Stimulated activated CD4-positive, alpha-beta T cell treated with anti-CD3 and anti-CD28 coated beads, TNF-alpha, amount 100 ng/mL, for 24 hours (primary cell): ENCODE measurements at places on chromosomes 12 and 14.

- DNase-seq, result no peak
Observed at GRCh38 chr12:57836442-57837375, 9.8 kb downstream of the CTDSP2 start.

- no peak for DNase-seq
Observed at GRCh38 chr12:56947633-56948456, 9.6 kb downstream of the RDH16 start.

GRCh38 chr12:132619386-132620112, 973 bp downstream of the P2RX2 start:
- DNase-seq, result no peak

DNA sequence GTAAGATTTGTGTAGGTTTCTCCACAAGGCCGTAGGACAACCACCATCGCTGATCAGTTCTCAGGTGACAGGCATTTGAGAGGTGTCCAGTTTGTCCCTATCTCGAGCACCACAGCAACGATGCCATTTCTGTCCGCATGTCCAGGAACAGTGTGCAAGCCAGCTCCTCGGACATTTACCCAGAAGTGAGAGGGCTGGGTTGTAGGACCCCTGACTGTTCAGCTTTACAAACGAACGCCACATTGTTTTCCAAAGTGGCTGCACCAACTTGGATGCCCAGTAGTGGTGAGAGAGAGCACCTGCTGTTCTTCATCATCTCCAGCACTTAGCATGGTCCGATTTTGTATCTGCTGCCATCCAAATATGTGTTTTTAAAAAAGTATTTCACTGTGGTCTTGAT, 38.6 kb downstream of the CYP46A1 start:
- no peak for DNase-seq

GRCh38 chr14:32366256-32366879, 37.3 kb downstream of the AKAP6 start:
- no peak for DNase-seq

GRCh38 chr12:19847294-19848059, 408.2 kb downstream of the AEBP2 start:
- no peak for DNase-seq

GRCh38 chr14:65606460-65606859, 193.9 kb downstream of the FUT8 start:
- no peak for DNase-seq

- DNase-seq, result no peak
Observed at GRCh38 chr14:56482310-56482911, 97.2 kb upstream of the TMEM260 start.

DNA sequence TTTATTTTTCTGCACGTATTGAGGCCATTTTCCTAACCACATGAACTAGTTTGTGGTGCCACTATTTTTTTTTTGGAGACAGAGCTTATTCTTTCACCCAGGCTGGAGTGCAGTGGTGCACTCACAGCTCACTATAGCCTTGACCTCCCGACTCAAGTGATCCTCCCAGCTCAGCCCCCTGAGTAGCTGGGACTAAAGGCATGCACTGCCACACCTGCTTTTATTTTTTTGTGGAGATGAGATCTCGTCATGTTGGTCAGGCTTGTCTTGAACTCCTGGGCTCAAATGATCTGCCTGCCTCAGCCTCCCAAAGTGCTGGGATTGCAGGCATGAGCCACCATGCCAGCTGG, 60.1 kb downstream of the DIP2B start:
- DNase-seq, result no peak

DNA sequence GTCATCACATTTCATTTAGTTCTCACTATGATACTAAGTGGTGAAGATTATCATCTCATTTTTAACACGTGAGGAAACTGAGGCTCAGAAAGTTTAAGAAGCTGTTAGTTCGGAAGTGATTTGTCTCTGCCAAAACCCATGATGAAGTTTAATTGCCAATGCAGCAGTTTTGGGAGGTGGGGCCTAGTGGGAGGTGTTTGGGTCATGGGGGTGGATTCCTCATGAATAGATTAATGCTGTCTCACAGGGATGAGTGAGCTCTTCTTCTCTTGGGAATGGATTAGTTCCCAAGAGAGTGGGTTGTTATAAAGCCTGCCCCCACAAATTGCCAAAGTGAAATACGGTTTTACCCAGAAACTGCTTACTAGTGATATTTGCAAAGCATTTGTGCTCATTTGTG, 91.5 kb upstream of the IGF1 start:
- no peak for DNase-seq

DNA sequence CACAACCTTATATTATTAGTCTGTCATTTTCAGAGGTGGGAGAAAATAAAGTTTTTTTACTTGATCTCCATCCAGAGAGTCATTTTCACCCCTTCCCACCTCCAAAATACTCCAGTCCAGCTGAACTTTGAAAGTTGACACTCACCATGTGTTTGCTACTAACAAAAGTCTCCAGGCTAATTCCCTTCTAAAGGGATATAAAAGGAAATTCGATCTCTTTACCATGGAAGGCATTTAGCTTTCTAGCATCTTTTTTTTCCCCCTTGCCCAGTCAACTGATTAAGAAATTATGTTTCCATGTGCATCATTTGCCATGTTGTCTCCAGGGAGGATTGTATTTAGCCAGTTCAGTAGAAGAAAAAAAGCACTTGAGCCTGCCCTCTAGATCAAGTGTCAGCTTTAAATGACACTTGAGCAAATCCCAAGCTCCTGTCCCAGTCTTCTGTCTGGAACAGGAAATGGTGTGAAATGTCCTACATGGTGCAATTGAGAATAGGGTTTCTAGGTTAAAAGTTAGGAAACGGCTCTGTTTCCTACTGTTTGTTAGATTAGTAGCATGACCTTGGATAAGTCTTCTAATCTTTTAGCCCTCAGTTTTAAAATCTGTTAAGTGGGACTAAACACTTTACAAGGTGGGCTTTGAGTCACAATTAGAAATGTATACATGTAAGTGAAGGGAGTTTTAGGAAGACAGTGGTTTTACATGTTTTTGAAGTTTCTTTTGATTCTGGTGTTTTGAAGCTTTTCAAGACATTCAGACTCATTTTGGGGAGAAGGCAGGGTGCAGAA, 67.2 kb downstream of the GNS start:
- no peak for DNase-seq

DNA sequence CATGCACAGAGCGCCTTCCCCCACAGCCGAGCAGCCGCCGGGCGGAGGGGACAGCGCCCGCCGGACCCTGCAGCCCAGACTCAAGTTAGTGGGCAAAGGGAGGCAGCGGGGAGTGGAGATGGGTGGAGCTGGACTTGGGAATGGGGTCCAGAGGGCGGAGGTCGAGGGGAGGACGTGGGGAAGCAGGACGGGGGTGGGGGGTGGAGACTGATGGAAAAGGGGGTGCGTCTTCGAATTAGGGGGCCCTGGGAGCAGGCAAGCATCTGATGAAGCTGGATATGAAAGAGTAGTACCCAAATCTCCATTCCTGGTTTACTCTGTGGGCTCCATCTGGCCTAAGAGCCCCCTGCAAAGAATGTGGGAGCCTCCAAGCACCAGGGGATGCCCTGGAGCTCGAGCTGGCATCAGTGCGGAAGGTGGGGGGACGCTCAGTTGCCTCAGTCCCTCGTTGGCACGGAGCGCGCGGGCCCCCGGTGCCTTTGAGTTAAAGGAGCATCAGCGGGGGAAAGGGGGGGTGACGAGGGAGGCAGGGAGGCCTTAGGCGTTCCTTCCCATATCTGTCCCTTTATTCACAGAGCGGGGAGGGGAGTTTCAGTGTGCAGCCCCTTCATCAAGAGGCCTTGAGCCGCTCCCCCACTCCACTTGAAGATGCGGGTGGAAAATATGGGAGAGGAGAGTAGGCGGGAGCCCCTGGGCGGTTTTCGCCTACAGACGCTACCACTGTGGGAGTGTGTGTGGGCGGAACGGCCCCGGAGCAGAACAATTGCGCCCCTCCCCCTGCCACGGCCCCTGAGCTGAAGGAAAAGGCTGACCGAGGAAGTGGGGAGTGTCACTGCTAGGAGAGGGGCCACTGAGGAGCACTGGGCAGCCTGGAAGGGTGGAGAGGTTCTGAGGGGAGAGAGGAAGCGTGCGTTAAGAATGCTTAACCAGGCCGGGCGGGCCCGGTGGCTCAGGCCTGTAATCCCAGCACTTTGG, 644 bp downstream of the NAB2 start:
- no peak for DNase-seq

- no peak for DNase-seq
Observed at GRCh38 chr12:3304436-3305165, 186.4 kb upstream of the PRMT8 start.

GRCh38 chr12:4984971-4985370, 58.7 kb upstream of the KCNA5 start:
- DNase-seq, result no peak

- no peak for DNase-seq
Observed at GRCh38 chr12:132502149-132502881, 12.4 kb downstream of the FBRSL1 start.

DNA sequence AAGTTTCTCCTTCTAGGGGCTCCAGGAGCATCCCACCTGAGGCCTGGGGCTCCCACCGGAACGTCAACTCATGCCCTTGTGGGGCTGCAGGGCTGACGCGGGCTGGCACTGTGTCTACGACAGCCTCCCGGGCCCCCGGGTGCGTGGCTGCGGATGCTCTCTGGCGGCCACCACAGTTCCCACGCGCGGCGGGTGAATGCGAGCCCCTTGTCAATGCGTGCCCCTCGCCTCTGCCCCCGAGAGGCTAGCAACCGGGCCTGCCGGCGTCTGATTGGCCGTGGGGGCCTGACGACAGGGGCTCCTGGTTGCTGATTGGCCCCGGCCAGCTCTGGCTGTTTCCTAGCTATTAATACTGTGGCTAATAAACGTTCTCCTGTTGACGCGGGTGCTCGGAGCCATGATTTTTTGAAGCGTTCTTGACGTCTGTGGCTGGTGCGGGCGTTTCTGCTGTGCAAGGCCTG, 1.8 kb upstream of the MEG3 start:
- DNase-seq, result no peak

- DNase-seq, result no peak
Observed at GRCh38 chr14:92832137-92832700, 38.1 kb downstream of the GOLGA5 start.

- no peak for DNase-seq
Observed at GRCh38 chr12:98449584-98449983, 65.8 kb upstream of the TMPO start.

- DNase-seq, result no peak
Observed at GRCh38 chr12:25904442-25904841, 54.0 kb upstream of the RASSF8 start.

DNA sequence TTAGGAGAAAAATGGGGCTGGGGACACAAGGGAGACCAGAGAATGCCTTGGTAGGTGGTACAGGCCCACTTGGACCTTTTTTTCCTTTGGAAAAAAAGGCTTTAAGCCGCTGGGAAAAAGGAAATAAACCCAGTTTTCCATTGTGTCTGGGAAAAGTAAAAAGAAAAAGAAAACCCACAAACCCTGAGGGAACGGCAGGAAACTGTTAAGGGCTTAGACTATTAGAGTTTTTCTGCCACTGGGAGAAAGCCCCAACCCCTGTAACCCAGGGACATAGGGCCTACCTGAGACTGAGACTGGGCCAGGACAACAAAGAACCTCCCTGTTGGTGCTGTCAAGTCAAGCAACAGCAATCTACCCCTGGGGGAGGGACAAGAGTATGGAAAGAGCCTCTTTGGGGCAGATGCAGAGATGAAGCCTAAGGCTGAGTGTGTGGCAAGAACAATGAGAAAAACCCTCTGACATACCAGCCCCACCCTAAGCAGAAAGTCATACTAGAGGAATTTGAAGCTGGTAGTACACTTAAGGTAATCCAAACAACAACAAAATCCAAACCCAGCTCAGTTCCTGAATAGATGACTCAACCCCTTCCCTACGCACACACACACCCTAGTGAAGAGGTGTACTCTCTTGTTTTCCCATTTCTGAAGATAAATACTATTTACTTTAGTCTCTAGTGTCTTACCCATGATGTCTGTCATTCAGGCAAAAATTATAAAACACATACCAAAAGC, 22.8 kb downstream of the ATF1 start:
- DNase-seq, result no peak

- DNase-seq, result no peak
Observed at GRCh38 chr12:3132636-3133404, 55.6 kb downstream of the TSPAN9 start.

DNA sequence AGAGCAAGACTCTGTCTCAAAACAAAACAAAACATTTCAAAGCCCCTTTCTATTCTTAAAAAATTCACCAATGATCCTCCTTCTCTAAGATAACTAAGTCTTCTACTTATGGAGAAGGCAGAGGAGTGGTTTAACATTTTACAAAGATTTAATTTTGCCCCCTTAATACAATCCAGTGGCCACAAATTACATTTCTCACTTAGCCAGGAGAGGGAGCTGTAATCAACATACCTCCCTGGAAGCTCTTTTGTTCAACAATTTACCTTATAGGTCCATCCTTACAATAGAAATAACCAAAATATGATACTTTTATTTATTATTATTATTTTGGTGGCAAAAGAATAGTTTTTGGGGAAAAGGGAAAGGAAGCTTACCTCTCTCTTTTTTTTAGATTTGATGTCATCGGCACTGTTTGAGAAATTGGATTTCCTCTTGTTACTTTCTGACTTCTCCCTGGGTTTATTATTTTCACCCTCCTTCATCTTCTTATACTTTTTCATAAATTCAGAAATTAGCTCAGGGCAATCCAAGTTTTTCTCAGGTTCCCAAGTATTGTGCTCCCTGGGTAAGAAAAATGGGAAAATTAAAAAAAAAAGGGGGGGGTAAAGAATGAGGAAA, 28.1 kb downstream of the CBX5 start:
- no peak for DNase-seq

- no peak for DNase-seq
Observed at GRCh38 chr14:65997347-65997746, 488.8 kb upstream of the CCDC196 start.

GRCh38 chr12:111529424-111530368, 69.4 kb downstream of the ATXN2 start:
- DNase-seq, result peak; percentile 37

DNA sequence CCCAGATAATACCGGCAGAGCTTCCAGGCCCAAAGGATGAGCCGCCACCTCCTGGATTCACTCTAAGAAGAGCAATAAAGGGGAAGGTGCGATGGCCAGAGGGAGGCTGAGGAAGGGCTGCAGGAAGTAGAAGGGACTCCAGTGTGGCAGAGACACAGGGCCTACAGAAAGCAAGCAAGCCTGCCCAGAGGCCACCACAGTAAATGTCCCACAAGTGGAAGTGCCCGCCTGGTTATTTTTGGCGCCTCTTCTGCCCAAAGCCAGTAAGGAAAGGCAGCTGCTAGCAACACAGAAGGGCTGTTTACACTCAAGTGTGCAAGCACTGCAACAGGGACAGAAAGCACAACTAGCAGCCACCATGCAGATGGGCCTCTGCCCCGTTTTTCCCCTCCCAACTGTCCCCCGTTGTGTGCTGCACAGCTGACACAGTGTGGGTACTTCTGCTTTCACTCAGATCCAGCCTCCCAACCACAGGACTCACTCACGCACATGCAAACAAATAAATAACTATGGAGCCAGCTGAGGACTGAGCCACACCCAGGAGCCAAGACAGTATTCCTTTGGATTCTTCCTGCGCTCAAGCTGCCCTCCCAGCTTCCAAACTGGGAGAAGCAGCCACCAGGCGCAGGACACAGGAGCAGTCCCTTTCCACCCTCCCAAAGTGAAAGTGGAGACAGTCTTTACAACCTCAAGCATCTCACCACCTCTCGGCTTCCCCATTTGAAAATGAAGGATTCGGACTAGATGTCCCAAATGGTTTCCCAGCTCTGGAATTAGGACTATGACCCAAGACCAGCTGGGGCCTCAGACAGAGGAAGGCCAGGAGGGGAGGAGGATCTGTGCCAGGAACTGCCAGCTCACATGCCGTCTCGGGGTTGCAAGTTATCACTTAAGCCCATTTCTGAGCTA, 40.0 kb upstream of the PNMA1 start:
- DNase-seq, result no peak

GRCh38 chr12:24537083-24537860, 411.6 kb downstream of the BCAT1 start:
- DNase-seq, result no peak

GRCh38 chr12:14540801-14541462, 26.8 kb downstream of the PLBD1 start:
- DNase-seq, result no peak
